CD4-positive, alpha-beta T cell treated with Interleukin-4 for 1 hour (primary cell): ENCODE measurements at places on chromosomes 5 and 9.
A peak's percentile ranks its signal among the peaks of the same experiment; 100 is the strongest.

GRCh38 chr9:4371108-4371507 is 71.2 kb upstream of the GLIS3 start:
- DNase-seq: no peak

DNA sequence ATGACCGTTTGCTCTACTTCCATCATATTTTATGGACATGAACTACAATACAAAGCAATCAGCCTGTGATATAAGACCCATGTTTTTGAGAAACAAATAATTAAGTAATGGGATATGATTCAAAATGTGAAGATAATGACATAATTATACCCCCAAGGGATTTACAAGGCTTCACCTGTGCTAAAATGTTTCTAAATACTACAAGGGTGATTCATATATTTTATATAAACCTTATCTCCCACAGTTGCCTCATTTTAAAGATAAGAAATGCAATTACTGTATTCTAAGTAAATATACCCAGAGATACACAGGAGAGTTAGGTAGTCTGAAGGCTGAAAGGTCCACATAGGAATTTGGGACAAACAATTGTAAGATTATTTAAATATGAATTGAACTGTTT is 662.0 kb upstream of the CHD1 start:
- DNase-seq: no peak

DNA sequence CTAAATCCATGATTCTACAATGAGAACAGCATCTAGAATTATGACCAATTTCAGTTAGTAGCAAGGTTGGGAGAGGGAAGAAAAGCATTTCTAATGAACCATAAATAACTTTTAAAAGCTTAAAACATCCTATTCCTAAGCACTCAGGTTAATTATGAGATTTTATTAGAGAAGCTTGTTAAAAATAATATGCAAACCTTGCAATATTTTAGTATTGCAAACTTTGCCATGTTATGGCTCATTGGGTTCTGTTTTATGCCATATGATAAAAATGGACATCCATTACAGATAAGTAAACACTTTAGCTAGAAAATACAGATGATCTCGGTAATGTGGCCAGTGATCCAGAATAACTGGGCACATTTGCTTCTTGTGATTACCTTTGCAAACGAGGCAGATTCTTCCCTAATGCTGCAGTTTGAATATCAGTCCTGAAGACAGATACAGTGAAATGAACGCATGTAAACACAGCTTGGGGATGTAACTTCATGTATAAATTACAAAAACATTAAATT is 447.0 kb downstream of the PLK2 start:
- DNase-seq: no peak

GRCh38 chr5:126004636-126005035 is 418.6 kb upstream of the GRAMD2B start:
- no peak for DNase-seq

DNA sequence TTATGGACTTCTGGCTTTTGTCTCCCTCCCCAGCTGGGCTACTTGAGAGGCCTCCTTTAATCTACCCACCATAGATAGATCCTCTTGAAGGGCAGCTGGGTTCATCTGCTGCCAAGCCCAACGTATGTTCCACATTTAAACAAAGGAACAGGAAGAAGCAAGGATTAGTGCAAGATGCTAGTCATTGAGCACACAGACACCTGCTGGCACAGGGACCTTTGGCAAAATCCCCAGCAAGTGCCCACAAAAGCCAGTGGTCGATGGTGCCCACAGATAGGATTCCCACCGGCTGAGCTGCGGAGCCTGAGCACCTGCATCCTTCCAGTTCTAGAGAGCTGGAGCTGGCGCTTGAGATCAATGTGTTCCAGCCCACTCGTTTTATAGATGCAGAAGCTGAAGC is 57.7 kb upstream of the SHB start:
- DNase-seq: no peak

DNA sequence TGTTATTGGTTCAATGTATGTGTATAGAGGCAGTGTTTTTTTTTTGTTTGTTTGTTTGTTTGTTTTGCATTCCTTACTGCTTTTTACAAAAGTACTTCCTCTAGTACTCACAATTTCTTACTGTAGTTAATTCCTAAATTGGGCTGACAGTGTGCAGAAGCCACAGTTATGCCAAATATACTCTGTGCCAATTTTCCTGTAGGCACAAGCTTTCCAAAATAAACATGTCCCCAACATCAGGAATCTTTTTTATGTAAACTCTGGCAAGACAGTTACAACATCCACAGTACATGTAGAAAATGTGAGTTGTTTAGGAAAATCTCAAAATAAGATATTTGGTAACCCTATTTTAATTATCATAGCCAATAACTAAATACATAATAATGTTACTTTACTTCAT is 161.6 kb upstream of the TSLP start:
- DNase-seq: no peak

DNA sequence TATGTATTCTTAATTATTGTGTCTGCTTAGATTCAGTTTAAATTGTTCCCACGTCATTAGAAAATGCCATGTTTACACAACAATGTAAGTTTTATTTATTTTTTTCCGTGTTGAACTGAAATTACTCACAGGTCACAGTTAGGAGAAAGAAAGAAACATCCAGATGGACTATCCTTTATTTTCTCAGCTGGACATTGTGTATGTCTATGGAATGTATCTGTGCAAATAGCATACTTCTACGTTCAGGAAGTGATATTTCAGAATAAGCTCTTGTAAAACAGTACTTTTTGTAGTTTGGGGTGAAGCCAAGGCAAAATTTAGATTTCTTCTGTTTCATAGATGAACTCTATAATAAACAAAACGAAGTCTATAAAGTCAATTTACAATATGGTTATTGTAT is 249.0 kb upstream of the ZNF608 start:
- DNase-seq: no peak

GRCh38 chr5:130234816-130235215 is 330.6 kb downstream of the CHSY3 start:
- no peak for DNase-seq

GRCh38 chr5:76351577-76351976 is 51.5 kb upstream of the IQGAP2 start:
- DNase-seq: peak; percentile 48

- DNase-seq: peak; percentile 54
These were observed 48.7 kb downstream of the RUSC2 start for GRCh38 chr9:35538361-35539234.

DNA sequence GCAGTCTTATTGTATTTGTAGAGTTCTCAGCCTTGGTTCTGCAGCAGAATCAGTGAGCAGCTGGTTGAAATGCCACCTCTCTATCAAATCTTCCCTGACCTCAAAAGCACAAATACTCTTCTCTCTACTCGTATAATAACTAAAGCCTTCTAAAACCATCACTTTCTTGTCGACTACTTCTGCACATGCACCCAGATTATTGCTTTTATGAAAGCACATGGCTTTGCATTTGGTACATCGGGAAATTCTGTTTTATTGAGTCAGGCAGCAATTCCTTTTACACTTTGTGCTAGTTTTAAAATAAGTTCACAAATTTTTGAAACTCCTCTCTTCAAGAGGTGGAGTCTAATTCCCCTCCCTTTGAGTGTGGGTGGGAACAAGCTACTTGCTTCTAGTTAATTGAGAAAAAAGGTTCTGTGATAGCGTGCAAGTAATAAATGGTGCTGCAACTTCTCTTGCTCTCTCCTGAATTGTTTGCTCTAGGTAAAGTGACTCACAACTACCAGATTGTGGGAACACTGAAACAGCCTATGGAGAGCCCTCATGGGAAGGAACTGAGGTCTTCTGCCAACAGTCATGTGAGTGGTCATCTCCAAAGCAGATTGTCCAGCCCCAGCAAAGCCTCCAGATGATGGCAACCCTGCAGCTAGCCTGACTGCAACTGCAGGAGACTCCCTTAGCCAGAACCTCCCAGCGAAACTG is 66.0 kb upstream of the TAF1L start:
- DNase-seq: no peak

- no peak for DNase-seq
These were observed 38.7 kb downstream of the GEMIN5 start for GRCh38 chr5:154899151-154899816.

GRCh38 chr5:68398146-68398812 is 182.7 kb downstream of the PIK3R1 start:
- no peak for DNase-seq

GRCh38 chr9:136296434-136297015 is 7.4 kb downstream of the CCDC187 start:
- DNase-seq: no peak

DNA sequence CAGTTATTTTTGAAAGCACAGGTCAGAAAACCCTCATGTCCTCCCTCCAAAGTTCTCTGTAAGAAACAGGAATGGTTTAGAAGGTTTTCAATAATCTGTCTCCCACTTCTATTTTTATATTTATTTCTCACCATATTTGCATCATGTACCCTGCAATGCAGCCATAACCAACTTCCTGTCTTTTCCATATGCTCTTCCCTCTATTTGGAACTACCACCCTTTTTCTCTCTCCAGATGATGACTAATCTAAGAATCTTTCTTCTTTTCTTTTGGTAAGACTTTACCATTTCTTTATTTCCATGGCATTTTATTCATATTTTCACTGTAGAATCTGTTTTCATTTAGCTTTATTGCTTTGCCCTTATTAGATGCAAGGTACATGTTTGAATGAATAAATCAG is 33.9 kb downstream of the MAN2A1 start:
- DNase-seq: no peak

- DNase-seq: peak; percentile 79
These were observed 16.7 kb downstream of the FGD3 start for GRCh38 chr9:92963831-92964606.

GRCh38 chr5:9207817-9208418 is 338.0 kb downstream of the SEMA5A start:
- DNase-seq: no peak

DNA sequence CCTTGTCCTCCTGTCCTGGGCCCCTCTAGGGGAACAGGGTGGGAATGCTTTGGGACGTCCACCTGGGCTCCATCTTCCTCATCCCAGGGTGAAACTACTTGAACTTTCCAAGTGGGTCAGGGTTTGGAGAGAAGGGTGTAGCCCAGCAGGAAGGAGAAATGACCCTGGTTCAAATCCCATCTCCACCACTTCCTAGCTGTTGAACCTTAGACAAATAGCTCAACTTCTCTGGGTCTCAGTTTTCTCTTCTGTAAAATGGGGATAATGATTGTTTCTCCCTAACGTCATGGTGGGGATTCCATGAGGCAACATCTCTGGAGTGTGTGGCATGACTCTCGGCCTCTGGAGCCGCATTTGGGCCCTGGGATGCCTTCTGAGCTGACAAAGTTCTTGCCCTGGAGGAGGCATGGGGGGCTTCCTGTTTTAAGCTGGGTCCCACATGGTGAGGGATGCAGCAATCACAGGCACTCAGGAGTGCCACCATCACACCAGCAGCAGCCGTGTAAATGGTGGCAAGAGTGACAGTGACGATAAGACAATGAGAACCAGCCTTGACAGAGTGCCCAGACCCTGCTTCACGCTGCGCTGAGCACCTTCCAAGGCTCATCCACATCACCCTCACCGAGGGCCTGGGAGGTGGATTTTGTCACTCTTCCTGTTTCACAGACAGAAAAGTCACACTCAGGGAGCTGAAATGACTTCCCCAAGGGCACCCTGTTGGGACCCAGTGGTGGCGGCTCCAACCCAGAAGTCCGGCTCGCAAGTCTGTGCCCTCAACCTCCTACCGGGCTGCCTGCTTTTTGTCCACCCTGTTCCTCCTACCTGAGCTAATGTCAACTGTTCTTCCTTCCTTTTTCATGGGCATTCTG is 69.5 kb upstream of the IER5L start:
- DNase-seq: no peak

DNA sequence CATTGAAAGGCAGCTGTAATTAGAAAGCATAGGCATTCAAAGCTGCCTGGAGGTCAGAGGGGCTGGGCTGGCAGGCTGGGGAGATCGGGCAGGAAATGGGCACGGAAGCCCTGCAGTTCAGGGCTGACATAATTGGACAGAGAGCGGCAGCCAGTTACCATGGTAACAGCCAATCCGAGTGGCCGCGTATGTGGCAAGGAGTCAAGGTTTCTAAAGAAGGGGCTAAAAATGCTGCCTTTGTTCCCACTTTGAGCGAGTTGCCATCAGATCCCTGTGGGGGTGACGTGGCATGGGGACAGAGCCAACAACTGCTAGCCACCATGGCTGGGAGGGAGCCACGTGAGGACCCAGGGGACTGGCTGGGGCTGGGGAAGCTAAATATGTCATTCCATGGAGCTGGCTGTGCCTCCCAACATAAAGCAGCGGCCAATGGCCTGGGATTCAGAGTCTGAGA is 44.7 kb upstream of the NDFIP1 start:
- DNase-seq: peak; percentile 62

- no peak for DNase-seq
These were observed 8.0 kb downstream of the RNF44 start for GRCh38 chr5:176529116-176529740.

- no peak for DNase-seq
These were observed 7.6 kb upstream of the EQTN start for GRCh38 chr9:27304521-27304920.

GRCh38 chr5:14756478-14756877 is 92.0 kb downstream of the OTULIN start:
- no peak for DNase-seq

- no peak for DNase-seq
These were observed 35.6 kb downstream of the MEF2C start for GRCh38 chr5:88847420-88847819.

- no peak for DNase-seq
These were observed 17.1 kb downstream of the APBA1 start for GRCh38 chr9:69655065-69655464.

- no peak for DNase-seq
These were observed 37.5 kb downstream of the ZCCHC7 start for GRCh38 chr9:37157726-37158377.

GRCh38 chr9:83267741-83268140 is 204.8 kb upstream of the RASEF start:
- no peak for DNase-seq

- DNase-seq: no peak
These were observed 27.8 kb upstream of the SETD9 start for GRCh38 chr5:56881571-56881970.

DNA sequence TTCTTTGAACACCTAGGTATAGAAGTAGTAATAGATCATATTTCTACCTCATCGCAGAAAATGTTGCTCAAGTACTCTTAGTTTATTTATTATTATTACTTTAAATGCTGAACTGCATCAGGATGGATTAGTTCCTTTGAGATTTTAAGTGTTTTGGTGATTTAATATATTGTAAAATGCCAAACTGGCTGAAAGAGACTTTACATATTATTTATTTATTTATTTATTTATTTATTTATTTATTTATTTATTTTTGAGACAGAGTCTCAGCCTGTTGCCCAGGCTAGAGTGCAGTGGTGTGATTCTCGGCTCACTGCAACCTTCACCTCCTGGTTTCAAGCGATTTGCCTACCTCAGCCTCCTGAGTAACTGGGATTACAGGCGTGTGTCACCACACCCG is 42.3 kb downstream of the LMNB1 start:
- DNase-seq: no peak
